ENCODE measurements at places on chromosomes 16 and 17. TPM values are rescaled to one million over a fixed set of nuclear protein-coding genes. Genes with fewer than 3 reads are reported as not detected.

GRCh38 chr17:50127697-50128361, 2.1 kb downstream of the SAMD14 start:
- peak; percentile 45 for DNase-seq

TBC1D3G gene
- total RNA-seq = not detected

- peak; percentile 34 for DNase-seq
Measured at GRCh38 chr17:1486802-1487695, 5.4 kb downstream of the MYO1C start.

GRCh38 chr17:8091033-8091687, 3.6 kb upstream of the ALOX12B start:
- no peak for DNase-seq

Data from myocyte (in vitro differentiated cells).